ENCODE measurements at places on chromosomes 3 and 15. TPM values are rescaled to one million over a fixed set of nuclear protein-coding genes. Genes with fewer than 3 reads are reported as not detected.

GRCh38 chr3:117003501-117003900 is 293.9 kb downstream of the TUSC7 start:
- DNase-seq: no peak

DNA sequence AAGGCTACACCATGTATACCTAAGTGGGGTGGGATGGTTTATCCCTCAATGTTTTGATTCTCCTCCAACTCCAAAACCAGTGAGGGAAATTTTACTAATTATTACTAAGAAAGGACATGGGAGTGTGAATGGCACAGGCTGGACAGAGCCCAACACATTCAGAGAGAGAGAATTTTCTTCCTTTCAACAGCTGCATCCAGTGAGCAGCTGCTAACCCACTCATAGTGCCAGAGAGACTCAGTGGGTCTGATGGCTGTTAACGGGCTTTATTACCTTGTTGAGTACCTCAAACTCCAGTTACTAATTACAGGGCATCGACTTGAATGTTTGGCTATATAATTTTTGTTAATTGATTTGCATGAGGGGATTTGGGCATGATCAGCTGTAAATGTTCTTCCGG is 75.8 kb downstream of the RORA start:
- DNase-seq: no peak

- no peak for DNase-seq
Observed at GRCh38 chr15:52440414-52440813, 88.3 kb downstream of the MYO5A start.

DNA sequence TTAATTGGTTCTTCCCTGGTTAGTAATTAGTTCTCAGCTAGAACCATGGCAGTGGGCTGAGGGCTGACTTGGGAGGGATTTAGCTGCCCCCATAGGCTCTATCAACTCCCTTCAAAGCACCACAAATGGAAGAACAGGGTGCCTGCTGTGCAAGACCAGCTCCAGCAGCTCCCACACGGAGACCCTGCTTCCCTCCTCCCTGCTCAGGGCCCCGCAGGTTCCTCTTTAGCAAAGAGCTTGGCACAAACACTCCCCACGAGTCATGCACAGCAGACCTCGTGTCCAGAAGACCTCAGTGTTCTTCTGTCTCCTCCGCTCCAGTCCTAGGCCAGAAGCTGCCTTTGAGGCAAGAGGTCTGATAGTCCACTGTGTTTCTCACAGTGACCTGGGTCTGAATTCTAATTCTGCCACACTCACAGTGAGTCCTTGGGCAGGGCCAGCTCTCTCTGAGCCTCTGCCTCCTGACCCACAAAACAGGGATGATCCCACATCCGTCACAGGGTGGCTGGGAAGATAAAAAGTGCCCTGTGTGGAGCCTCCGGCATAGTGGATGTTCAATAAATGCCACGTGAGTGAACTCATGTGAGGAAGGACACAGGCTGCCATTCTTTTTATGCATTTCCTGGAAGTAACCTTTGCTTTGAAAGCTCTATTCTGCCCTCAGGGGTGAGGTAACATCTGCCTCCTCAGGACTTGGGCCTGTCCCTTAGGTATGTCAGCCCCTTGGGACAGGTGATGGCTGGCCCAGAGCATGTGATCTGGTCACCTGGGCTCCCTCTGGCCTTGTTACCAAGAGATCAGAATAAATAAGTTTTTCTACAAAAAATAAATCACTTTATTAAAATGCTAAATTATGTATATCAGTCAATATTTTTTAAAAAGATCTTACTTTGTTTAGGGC is 7.6 kb downstream of the RAB6B start:
- no peak for DNase-seq

- no peak for DNase-seq
Observed at GRCh38 chr3:126423191-126424038, 28.7 kb downstream of the CFAP100 start.

DNA sequence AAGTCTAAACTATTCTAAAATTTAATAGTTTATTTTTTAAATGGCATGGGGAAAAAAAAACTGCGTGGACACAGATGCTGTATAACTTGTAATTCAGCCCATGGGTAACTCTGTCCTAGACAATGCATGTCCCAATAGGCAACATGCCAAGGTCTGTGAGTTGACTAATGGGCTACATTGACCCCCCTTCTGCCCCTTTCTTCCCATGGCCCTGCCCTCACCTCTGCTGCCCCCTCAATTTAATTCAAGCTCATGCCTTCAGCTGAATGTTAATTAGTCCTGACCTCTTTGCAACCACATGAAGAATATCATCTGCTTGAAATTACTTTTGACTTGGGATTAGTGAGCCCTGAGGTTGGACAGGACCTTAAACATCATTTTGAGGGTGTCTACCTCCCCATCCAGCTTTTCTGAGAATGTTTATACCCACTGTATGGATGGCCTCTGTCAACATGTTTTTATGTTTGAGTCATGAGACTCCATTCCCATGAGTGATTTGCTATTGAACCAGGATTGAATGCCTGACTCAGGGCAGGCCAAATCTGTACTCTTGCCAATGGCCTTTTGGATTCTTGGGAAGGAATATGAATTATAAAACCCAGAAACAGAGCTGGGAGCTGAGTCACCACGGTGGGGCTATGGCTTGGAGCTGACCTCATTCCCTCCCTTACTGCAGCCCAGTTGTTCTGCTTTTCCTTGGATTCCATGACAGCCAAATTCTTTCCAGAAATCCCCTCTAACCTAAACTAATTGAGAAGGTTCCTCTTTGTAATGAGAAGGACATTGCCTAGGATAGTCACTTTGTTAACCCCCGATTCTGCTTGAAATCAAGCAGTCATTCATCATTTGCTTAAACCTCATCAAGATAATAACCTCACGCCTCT is 33.5 kb upstream of the PDE8A start:
- DNase-seq: no peak

The PARL gene
- total RNA-seq: 70.2 TPM
